ENCODE measurements at places on chromosomes 6 and 20.

GRCh38 chr20:16719421-16719820 is 10.4 kb upstream of the SNRPB2 start:
- no peak for DNase-seq

- DNase-seq, result no peak
These were observed 91.3 kb upstream of the MPC1 start for GRCh38 chr6:166473886-166474571.

GRCh38 chr20:50953821-50954220 is 4.5 kb downstream of the DPM1 start:
- no peak for DNase-seq

GRCh38 chr20:45253261-45253660 is 1.1 kb downstream of the SLPI start:
- no peak for DNase-seq

DNA sequence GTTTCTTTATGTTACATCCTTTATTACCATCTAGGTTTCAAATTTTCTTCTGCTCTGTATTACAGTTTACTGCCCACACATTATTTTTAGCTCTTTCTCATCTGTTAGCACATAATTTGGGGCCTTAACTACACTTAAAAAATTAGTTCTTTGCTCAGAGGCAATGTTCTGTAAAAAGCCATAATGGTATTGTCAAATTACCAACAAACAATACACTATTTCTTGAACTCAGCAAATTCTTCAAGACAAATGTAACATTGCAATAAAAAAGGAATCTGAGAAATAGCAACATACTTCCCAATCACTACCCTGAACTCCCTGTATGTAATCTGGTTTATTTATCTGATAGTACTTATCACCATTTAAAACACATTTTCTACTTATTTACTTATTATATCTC is 448.6 kb upstream of the OPRM1 start:
- DNase-seq, result no peak

GRCh38 chr6:105482921-105483320 is 80.0 kb upstream of the PREP start:
- no peak for DNase-seq
